ENCODE measurements at places on chromosomes 2 and 18.

GRCh38 chr2:234839285-234839684 is 112.5 kb upstream of the SH3BP4 start:
- DNase-seq: no peak

- no peak for DNase-seq
These were observed 119.5 kb downstream of the ACTR3 start for GRCh38 chr2:114009205-114009944.

GRCh38 chr2:85400023-85400422 is 10.1 kb downstream of the CAPG start:
- no peak for DNase-seq

DNA sequence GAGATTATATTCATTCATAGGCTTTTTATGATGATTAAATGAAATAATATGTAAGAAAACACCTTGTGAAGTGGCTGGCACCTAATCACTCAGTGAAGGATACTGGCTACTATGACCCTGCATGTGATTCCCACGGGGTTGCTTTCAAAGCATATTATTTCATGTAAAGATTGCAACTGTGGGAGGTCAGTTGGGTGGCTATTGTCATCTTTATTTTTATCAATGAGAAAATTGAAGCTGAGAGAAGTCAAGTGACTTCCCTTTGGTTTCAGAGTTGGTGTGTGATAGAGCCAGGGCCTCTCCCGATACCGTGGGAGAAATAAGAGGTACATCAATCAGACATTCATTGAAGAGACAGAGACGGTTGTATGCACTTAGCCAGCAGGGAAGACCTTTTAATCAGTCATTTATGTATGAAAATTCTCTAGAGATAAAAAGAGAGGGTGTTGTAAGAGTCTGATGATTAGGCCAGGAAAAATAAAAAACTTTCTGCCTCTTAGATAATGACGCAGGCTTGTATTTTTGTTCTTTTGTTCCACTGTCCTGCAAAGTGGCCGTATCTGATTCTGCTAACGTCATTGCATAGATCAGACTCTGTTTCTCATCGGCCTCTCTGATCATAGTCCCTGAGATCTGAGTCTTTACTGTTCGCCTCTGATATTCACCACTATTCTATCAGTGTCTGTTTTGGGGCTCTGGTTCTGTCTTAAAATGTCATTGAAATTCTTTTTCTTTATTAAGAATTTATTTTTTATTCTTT is 50.5 kb downstream of the QPCT start:
- no peak for DNase-seq

GRCh38 chr2:140565756-140566155 is 1565.1 kb downstream of the LRP1B start:
- no peak for DNase-seq

GRCh38 chr2:71465356-71465755 is 12.0 kb downstream of the DYSF start:
- no peak for DNase-seq

DNA sequence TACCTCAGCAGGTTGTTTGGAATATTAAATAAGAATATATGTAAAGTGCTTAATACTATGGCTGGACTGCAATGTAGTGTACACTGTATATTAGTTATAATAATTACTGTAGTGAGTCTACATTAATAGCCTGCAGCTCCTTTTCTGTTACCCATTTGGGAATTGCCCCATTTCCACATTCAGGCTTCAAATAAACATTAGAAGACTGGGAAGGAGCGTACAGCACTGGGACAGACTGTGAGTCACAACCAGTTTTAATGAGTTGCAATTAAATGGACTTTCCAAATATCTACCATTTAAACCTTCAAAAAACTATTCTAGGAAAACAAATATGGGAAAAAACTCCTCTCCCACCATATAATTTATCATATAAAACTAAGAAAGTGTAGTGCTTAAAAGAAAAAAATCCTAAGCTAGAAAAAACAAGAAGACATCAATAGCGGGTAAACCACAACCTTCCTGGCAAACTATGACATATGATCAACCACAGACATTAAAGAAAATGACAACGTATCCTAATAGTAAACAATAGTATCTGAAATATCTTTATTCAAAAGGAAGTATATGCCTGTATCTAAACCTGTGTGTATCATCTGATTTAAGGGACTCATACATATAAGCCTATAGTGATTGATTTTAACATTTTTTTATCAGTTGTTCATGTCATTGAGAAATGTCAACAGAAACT is 86.1 kb downstream of the TRIP12 start:
- DNase-seq: no peak

Data from stimulated activated CD8-positive, alpha-beta memory T cell treated with anti-CD3 and anti-CD28 coated beads, Interleukin-4, amount 100 ng/mL, for 1 hour (primary cell).